ENCODE measurements at places on chromosomes 6 and 20.

DNA sequence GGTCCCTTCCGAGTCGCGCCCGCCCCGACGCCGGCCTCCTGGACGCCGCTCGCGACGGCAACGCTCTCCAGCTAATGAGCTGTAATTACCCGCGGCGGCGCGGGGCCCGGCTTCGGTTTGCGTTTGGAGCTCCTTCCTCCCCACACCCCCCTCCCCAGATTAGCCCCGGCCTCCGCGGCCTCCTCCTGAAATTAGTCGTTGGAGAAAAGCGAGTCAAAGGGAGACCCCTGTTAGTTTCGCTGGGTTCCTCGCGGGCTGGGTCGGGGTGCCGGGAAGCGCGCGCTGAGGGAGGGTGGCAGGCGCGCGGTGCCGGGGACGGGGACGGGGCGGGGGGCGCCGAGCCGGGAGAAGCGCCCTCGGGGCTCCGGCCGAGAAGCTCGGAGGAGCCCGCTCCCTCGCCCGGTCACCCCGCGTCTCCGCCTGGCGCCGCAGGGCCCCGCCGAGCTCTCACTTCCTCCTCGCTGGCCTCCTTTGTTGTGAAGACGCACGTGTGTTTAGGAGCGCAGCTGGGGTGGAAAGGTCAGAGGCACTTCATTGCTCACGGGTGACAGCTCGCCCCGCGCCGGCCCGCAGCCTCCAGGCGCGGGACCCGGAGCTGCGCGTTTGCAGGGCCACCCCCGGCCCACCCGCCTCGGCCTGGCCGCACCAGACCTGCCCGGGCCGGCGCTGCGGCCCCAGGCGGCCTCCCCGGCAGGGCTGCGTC lies 4.9 kb downstream of the FOXC1 start:
- no peak for DNase-seq

- no peak for DNase-seq
Measured at GRCh38 chr20:50563133-50563944, 53.2 kb downstream of the PTPN1 start.

DNA sequence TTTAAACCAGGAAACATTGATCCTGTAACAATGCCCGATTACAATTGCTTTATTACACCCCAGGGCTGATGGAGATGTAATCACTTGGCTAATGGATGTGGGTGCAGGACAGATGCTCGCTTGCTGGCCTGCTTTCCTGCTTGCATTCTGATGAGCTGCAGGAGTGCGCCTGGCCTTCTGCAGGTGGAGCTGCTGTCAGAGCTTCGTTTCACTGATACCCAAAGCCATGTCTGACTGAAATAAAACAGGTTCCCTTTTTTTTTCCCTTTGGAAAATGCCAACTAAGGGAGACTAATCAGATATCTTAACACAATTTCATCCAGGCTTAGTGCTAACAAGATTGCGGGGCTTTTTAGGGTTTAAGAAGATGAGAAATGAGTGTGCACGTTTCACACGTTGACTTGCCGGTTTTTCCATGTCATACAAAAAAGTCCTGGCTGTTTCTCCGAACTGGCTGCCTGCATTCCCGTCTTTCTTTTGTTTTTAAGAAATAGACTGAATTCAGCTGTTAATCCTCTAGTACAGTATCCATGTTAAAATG lies 60.7 kb downstream of the VAPB start:
- no peak for DNase-seq

- no peak for DNase-seq
Measured at GRCh38 chr6:47992809-47993208, 118.2 kb downstream of the PTCHD4 start.

- no peak for DNase-seq
Measured at GRCh38 chr6:66838764-66839163, 1131.7 kb upstream of the EYS start.

- DNase-seq = no peak
Measured at GRCh38 chr20:58790454-58790853, 60.2 kb downstream of the GNAS-AS1 start.

DNA sequence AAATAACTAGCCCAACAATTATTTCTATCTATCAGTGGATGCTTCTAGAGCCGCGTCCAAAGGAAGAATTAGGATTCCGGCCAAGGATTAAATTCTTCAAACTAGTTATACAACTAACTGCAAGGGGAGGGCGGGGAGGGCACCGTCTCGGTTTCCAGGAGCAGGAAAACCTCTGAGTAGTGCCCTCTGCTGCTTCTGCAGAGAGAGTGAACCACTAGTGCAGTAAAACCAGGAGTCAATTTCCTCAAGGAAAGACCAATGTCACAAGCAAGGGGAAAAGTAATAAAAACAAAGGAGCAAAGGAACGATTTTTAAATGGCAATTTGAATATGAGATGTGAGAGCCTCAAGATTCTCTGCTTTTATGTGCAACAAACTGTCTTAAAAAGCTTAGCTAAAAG lies 16.5 kb upstream of the UBE2J1 start:
- no peak for DNase-seq

- no peak for DNase-seq
Measured at GRCh38 chr6:35718911-35719381, 17.9 kb upstream of the ARMC12 start.

DNA sequence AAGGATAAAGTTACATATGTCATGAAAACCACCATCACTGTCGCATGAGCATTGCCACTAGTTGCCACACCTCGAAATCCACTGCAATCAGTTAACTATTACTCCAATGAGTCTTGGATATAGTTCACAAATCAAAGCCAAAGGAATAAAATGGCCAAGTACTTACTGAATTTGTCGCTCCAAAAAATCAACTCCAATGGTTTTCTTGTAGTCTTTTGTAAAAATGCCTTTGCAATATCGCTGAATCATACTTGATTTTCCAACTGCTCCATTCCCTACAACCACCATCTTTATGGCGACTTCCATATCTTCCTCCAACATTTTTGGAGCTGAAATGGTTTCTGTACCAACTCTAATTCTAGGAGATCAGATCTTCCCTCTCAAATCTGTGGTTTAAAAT lies 12.0 kb downstream of the RAB23 start:
- no peak for DNase-seq

- no peak for DNase-seq
Measured at GRCh38 chr6:26195924-26196845, 109.0 kb downstream of the HFE start.

- DNase-seq = no peak
Measured at GRCh38 chr20:40245829-40246228, 443.2 kb downstream of the MAFB start.

DNA sequence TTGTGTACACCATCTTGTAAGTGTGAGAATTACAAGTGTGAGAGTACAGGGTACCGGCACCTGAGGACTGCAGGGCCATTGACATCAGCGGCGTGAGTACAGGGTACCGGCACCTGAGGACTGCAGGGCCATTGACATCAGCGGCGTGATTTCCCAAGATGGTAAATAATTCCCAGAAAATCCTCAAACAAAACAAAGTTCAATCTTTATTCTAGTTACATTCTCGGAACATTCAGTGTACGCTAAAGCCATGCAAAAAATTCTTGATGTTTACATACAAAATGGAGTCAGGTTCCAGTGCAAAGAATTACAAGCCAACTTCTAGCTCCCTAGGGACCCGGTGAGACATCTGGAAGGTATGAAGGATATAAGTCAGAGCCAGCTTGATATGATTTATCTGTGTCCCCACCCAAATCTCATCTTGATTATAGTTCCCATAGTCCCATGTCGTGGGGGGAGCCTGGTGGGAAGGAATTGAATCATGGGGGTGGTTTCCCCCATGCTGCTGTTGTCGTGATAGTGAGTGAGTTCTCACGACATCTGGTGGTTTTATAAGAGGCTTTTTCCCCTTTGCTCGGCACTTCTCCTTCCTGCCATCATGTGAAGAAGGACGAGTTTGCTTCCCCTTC lies 172.7 kb downstream of the TTLL2 start:
- no peak for DNase-seq

- no peak for DNase-seq
Measured at GRCh38 chr20:5353624-5354496, 37.1 kb upstream of the PROKR2 start.

DNA sequence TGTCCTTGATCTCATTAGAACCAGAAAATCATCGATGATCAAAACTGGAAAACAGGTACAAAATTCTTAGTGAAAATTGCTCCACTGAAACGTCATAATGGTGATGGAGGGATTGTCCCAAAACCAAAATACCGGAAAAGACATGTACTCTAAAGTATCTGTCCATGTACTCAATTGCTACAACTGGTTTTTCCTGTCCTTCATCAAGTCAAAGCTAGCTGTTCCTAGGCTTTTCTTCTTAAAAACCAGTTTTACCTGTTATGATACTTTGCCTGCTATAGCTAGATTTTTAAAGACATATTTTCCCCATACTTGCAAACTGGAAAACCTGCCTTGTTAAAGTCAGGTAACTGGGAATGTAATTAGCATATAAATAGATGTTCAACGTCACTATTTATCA lies 50.5 kb upstream of the LRRC1 start:
- no peak for DNase-seq

DNA sequence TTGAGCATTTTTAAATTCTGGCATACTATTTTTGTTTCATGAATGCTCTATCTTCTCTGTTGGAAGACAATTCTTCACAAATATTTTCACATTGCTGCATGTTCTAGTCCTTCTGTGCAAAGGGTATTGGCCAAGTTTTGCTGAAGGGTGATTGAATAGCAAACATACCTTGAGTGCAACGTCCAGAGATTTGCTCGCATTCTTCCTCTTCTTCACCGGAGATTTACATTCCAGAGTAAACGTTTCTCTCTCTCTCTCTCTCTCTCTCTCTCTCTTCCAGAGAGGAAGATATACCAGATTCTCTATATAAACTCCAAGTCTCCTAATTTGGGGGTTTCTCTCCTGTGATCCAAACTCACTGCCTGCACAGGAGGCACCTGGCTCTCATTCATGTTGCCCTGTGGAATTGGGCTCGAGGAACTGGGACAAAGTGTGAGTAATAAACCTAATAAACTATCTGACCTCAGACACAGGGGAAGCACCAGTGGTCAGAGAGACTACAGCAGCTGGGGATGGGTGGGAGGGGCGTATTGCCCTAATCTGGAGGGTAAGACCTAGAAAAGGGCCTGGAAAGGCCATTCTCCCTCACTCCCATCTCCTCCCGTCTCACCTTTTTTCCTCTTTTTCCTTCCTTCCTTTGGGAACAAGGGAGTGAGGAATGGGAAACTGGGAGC lies 1.1 kb upstream of the TREML1 start:
- no peak for DNase-seq

DNA sequence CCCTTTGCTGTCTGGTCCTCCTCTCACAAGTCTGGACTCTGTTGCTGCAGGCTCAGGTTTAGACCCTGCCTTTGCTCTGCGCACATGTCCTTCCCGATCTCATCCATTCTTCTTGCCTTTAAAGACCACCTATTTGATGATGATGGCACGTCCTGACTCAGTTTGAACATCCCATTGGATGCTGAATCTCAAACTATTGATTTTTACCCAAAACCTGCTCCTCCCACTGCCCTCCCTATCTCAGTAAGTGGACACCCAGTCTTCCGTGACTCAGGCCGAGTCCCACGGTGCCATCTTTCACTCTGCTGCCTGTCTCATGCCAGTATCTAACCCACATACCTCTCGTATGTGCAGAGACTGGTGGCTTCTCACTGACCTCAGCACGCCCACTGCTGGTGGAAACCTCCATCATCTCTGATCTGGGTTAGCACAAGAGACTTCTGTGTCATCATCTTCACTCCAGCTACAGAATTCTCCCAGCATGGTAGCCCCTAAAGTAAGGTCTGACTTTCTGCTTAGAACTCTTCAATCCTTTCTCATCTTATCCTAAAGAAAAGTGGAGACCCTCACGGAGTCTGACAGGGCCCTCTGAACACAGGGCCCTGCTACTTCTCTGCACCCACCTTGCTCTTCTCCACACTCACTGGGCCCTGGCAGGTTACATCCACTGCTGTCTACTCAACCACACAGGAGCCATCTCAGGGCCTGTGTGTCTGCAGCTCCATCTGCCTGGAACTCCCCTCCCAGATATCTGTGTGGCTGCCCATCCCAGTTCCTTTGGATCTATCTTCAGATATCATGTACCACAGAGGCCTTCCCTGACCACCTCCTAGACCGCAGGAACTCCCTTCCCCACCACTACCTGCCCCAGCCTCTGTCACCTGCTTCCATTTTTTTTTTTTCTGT lies 387.1 kb upstream of the AGPAT4 start:
- no peak for DNase-seq

- DNase-seq = no peak
Measured at GRCh38 chr6:396126-396520, 4.6 kb downstream of the IRF4 start.

DNA sequence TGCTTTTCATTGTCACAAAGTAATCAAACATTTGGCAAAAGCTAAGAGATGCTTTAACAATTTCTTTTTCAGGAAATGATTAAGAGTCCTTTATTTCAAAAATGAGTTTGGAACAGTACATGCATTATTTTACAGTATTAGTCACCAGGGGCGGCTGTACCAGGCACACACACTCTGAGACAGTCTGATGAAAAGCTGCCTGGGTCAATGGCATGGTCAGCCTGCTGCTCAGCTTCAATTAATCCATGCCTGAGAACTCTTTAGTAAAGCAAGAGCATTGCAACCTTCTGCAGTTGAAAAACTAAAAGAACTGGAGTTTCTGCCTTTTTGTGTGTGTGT lies 105.5 kb downstream of the TULP4 start:
- no peak for DNase-seq

GRCh38 chr6:53162606-53163005 lies 14.0 kb upstream of the GCM1 start:
- DNase-seq = no peak

GRCh38 chr6:108746836-108747575 lies 101.2 kb upstream of the ARMC2 start:
- DNase-seq = no peak

- no peak for DNase-seq
Measured at GRCh38 chr6:8108031-8108660, 5.8 kb upstream of the EEF1E1 start.

DNA sequence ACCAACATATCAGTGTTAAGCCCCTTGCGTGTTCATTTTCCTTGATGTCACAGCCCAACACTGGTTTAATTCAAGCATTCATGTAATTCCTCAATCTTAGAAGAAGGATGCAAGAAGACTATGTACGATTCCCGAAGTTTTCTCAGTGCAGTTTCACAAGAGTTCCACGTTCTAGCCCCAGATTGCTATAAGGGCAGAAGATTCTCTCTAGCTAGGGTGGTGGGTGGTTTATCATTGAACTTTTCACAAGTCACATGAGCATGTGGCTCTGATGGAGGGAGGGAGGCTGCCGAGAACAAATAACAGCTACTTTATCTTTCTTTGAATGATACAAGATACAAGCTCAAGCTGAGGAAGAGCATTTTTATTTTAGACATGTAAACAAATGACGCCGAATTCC lies 71.9 kb upstream of the NHSL1 start:
- no peak for DNase-seq

GRCh38 chr20:1897541-1897940 lies 2.3 kb downstream of the SIRPA start:
- no peak for DNase-seq

Measured in stimulated activated CD4-positive, alpha-beta T cell treated with anti-CD3 and anti-CD28 coated beads, TNF-alpha, amount 100 ng/mL, for 24 hours (primary cell).